ENCODE measurements at places on chromosomes 11 and 22.

- no peak for DNase-seq
These were observed 76.2 kb upstream of the TTLL12 start for GRCh38 chr22:43262990-43263644.

GRCh38 chr11:45411228-45411946, 125.2 kb upstream of the SYT13 start:
- DNase-seq = no peak

DNA sequence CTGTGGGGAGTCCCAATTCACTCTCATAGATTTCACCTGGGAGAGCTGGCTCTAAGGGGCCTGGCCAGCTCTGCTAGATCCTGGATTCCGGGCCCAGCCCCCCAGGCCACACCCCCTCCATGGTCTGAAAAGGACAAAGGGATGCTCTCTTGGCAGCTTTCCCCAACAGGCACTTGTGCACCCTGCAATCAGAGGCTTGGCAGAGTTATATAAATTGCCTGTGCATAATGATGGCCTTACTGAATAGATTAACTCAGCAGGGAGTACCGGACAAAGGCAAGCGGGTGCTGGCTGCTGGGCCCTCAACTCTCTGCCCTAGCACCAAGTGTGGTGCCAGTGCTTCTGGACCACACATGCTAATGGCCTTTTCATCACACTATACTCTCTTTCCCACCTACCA, 461.6 kb downstream of the BUD13 start:
- no peak for DNase-seq

- no peak for DNase-seq
These were observed 48.8 kb downstream of the SMCO4 start for GRCh38 chr11:93494357-93494756.

GRCh38 chr11:46489656-46490560, 98.3 kb upstream of the CHRM4 start:
- DNase-seq = peak; percentile 4

GRCh38 chr11:6356503-6357055, 33.7 kb upstream of the SMPD1 start:
- DNase-seq = no peak

GRCh38 chr22:37427711-37428635, 694 bp upstream of the ELFN2 start:
- no peak for DNase-seq

DNA sequence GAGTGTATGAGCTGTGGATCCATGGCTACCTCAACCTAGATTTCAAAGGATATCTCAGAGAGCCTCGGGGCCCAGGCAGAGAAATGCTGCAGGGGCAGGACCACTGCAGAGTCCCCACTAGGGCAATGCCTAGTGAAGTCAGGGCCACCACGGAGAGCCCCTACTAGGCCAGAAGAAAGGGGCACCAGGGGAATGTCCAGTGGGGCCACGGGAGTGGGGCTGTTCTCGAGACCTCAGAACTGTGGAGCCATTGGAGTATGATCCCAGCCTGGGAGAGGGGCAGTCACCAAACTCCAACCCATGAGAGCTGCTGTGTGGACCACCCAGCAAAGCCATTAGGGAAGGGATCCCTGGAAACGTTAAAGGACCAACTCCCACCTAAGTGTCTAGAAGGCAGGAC, 24.5 kb downstream of the RTL6 start:
- no peak for DNase-seq

DNA sequence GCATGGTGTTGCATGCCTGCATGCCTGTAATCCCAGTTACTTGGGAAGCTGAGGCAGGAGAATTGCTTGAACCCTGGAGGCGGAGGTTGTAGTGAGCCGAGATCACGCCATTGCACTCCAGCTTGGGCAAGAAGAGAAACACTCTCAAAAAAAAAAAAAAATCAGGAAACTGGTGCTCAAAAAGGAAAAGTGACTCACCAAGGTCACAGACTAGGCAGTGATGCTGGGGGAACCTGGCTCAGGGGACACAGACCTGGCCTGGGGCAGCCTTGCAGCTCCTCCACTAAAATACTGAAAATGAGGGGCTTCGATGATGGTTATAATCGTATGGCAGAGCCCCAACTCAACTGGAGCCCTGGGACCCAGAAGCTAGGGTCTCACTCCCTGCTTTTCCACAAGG, 8.1 kb upstream of the SLC35E4 start:
- no peak for DNase-seq

DNA sequence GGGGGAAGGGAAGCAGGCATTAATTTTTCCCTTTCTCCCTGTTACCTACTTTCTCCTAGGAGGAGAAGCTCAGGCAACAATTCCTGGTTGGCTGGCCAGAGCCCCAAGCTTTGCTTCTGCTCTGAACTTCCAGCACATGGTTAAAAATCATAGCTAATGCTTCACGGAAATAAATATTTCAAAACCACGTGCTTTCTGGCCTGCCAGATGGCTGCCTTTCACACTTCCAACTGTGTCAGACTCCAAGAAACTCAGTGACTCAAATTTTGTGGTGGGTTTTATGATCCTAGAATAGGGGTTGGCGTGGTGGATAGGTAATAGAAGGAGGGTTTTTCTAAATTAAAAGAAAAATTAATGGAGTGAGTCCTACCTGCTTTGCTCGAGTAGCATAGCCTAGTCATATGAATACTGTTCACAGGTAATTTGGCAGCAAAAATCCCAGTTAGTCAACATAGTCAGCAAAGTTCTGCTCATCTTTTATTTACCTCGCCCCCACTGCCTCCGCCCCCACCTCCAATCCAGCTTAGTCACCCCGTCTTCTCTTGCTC, 58.6 kb downstream of the SC5D start:
- DNase-seq = no peak

DNA sequence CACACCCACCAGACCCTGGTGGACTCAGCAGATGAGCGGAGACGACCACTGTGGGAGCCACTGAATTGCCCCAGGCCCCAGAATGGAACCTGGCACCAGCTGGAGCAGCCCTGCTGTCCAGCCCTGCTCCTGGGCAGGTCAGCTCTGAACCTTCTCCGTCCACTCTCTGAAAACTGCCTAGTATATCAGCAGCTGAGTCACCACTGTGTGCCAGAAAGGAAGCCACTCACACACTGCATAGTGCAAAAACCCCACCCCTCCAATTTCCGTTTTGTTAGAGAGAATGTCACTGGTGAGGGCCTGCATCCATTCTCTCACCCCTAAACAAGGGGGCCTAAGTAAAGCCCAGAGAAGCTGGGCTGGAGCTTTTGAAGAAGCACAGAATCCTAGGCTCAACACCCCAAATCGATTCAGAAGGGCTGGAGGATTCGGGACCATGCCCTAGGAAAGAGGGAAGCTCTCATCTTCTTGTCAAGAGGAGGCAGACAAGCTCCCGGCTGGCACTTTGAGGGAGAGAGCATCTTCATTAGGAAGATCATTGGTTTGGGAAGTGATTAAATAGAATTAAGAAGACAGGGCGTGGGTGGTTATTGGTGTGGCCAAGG, 44.5 kb downstream of the GALNT18 start:
- DNase-seq = no peak

DNA sequence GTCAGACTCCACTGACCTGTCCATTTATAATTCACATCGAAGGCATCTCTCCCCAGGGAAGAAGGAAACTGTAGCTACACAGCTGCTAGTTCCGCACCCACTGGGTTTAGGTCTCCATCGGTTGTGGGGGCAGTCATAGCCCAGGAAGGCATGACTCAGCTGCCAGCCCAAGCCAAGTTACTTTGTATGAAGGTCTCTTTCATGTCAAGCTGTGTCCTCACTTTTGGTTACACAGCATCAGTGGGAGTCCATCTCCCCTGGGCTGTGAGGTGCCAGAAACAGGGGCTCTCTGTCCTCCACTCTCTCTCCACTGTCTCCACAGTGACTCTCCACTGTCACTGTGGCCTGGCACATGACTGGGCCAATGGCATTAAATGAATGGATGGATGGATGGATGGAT, 585.2 kb downstream of the BRD1 start:
- DNase-seq = no peak

GRCh38 chr11:132200353-132200936, 830.0 kb downstream of the NTM start:
- DNase-seq = no peak
